ENCODE measurements at places on chromosomes 4 and X.

- DNase-seq: no peak
Measured at GRCh38 chr4:173332963-173333657, 1.0 kb downstream of the HMGB2 start.

- no peak for DNase-seq
Measured at GRCh38 chr4:1871471-1872021, 353 bp downstream of the NSD2 start.

GRCh38 chr4:104642521-104642920 is 147.8 kb upstream of the CXXC4 start:
- DNase-seq: no peak

- DNase-seq: no peak
Measured at GRCh38 chr4:187307131-187307530, 583.5 kb upstream of the FAT1 start.

GRCh38 chr4:31964685-31965084 is 1244.5 kb downstream of the PCDH7 start:
- DNase-seq: no peak

- DNase-seq: no peak
Measured at GRCh38 chr4:174757736-174758135, 71.3 kb downstream of the GLRA3 start.

- DNase-seq: no peak
Measured at GRCh38 chrX:3445806-3446490, 99.5 kb upstream of the MXRA5 start.

DNA sequence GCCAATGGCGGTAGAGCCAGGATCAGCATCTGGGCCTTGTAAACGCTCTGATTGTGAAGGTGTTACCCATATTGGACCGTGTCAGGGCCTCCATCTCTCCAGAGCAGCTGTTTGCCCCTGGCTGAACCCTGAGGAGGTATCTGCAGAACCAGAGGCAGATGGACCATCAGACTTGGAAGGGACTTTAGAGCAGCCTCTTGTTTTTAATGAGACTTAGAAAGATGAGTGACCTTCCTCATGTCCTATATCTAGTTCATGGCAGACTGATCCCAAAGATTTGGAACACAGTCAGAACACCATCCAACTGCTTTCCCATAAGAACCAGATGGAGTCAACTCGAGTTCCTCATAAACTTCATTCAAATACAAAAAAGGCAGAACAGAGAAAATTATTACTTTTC is 135.1 kb upstream of the MSX1 start:
- DNase-seq: no peak

DNA sequence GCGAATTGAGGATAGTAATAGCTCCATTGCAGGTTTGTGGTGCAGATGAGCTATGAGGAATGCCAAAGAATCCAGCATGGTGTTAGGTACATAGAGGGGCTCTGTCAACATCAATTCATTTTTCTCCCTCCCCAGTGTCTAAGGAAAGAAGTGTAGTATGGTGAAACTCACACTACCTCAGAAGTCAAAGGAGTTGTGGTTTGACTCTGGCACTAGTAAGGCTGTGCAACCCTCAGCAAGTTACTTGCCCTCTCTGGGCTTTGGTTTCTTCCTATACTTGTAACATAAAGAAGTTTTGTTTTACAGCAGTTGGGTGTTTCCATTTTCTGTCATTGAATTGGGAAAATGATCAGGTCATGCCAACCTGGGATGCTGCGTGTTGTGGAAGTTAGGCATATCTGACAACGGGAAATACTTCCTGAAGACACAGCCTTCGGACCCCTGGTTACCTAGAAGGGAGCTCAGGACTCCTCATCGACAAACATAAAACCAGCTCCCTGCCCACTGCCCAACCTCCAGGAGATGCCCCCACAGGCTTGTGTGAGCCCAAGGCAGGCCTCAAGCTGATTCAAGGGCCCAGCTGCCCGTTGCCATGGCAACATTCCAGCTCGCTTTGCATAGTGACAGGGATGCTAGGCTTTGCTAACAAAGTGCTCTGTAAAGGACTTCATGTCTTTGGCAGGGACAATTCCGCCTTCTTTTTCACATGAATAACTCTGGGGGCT is 71.4 kb downstream of the RTL5 start:
- DNase-seq: no peak

GRCh38 chrX:153885968-153886903 is at the start of gene L1CAM:
Gene L1CAM, minus strand, starts transcription at chrX:153886173. Its CDS starts 10,337 bp downstream, at chrX:153875836.
- no peak for DNase-seq

GRCh38 chrX:102846544-102847236 is 90.4 kb upstream of the RAB40AL start:
- DNase-seq: no peak

- peak; percentile 90 for DNase-seq
Measured at GRCh38 chr4:48269861-48270522, 354 bp upstream of the TEC start.

- no peak for DNase-seq
Measured at GRCh38 chr4:15976456-15977447, 13.8 kb upstream of the FGFBP2 start.

GRCh38 chrX:143623657-143624056 is 12.2 kb downstream of the SLITRK4 start:
- no peak for DNase-seq

DNA sequence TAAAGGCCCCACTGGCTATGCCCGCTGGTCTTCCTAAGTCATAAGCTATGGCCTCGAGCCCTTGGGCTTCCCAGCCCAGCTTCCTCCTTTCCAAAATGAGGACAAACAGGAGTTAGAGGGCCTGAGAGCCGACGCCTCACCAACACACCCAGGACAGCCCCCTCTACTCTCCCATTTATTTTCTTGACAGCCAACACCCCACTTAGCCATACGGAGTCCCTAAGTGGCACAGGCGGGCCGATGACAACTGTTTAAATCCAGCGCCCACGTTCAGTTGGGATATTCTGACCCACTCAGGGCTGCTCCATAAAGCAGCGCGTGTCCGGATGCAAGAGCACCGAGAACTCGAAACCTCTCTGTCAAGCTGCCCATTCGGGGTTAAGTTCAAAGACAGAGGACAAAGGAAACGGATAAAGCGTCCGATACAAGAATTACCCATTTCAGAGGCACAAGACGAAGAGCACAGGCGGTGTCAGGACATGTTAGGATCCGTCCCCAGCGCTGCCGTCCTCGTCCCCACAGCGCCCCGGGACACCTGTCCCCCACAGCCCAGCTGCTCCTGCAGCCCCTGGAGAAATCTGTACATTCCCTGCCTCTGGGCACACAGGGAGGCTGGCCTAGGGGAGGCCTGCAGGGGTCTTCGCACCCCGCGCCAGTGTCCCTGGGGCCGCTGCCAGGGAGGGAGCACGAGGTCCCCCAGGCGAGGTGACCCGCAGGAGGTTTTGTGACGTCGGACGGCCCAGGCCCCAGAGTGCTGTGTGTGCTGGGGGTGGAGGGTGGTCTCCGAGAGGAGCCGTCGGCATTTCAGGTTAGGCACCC is 1.2 kb downstream of the PRKX start:
- DNase-seq: no peak

- no peak for DNase-seq
Measured at GRCh38 chrX:26918631-26919030, 544.5 kb downstream of the PPP4R3C start.

DNA sequence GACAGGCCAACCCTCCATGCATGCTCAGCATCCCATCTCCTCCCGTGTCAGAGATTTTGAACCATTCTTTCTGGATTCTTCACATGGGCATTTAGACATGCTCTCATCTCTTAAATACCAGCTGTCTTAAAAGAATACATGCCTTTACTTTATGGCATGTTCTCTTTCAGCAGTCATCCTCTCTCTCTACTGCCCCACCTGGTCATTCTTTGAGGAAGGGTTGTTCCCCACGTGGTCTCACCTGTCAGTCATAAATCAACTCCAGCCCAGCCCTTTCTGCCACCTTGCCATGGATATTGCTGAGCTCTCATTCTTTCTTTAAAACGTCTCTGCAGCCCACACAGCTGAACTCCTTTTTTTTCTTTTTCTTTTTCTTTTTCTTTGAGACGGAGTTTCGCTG is 111.3 kb downstream of the ARHGAP10 start:
- no peak for DNase-seq

DNA sequence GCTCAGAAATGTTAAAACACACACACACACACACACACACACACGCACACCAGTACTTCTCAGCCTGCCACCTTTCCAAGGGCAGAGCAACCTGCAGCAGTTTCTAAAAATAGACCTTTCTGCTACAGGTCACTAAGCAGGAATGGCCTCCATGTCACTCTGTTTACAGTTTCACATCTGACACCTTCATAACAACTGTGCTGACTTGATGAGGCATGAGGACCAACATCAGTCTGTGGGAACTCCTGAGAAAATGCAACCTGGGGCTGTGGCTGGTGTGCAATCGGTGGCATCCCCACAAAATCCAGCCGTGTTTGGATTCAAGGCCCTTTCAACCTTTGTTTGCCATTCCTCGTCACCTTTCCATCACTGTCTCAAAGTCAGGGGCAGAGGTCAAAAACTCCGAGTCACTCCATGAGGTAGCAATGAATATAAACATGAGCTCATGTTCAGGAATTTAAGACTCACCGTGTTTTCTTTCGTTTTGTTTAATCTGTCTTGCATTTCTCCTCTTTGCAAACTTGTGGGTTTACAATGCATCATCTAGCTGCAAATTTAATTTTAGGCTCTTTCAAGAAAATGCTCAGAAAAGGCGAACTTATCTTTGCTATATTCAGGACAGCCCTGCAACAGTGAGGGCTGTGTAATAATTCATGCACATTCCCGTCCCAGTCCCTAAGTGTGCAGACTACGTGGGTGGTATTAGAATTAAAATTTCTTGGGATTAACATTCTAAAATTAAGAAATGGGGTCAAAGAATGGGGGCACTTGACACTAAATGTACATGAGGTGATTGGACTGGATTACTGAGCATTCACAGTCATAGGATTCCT is 135.3 kb downstream of the SHROOM3 start:
- DNase-seq: no peak

- no peak for DNase-seq
Measured at GRCh38 chr4:52197306-52197705, 146.2 kb downstream of the SPATA18 start.

DNA sequence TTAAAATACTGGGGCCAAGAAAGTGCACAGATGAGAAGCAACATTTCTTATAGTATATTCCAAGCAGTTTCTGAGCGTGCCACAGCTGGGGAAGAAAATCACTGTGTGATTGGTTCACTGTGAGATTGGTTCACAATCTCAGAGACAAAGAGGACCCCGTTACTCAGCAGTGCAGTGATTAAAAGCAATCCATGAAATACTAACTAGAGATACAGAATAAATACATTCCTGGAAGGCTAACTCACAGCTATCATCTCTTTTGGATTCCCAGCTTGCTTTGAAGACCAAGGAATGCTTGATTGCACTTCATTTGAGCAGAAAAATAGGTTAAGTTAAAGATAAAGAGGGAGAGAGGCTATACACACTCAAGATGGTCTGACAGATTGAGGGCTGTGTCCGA is 132.1 kb upstream of the RAPGEF2 start:
- DNase-seq: no peak

- DNase-seq: no peak
Measured at GRCh38 chrX:109830157-109830703, 97.2 kb upstream of the ACSL4 start.

DNA sequence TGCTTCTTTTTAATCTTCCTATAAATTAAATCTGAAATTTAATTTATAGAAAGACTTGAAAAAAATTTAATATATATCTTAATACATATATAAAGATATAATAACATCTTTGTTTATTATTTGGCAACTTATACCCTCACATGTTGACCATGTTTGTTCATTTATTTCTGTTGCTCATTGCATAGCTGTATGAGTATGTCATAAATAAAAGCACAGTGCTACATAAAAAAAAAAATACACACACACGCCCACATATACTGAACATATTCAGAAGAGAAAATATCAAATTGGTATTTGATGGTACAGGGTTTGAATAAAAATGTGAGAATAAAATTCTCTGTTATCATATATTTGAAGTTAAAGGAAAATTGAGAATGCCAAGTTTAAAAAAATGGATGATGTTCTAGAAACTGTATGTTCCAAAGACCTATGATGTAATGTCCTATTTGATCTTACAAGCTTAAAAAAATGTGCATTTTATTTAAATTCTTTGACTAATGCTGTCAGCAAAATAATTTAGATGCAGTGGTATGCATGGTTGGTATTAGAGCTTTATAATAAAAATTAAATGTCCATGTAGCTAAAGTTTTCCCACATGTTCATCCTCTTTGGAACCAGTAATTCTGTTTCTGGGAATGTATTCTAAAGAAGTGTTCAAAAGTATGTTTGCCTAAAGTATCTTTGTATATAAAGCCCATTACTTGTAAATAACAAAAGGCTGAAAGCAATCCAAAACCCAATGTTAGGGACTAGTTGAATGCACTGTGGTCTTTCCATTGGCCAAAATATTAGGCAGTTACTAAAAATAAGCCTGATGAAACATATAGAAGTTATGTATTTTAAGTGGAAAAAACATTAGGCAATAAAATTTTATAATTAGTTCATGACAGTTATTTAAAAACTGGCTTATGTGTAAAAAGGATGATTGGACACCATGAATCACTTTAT is 12.9 kb downstream of the TMEM184C start:
- DNase-seq: no peak

DNA sequence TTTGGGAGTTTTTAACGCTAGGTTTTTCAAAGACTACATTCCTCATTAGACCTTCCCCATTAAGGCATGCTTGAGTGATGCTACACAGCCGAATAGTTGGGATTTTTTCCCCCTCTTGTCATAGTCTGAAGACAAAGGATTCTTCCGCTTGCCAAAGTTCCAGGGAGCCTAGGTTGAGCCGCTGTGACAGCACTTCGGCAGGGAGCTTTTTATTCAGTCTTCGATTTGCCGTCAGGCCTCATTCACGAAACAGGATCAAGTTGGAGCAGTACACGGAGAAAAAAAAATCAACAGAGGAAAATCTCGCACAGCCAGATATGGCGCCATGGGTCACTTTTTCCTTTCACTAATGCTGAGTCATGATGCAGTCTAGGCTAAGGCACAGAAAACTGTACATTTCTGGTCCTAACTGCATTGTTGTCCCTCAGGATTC is 24.3 kb downstream of the SHROOM3 start:
- no peak for DNase-seq

GRCh38 chrX:114338870-114339269 is 245.0 kb upstream of the HTR2C start:
- DNase-seq: no peak

DNA sequence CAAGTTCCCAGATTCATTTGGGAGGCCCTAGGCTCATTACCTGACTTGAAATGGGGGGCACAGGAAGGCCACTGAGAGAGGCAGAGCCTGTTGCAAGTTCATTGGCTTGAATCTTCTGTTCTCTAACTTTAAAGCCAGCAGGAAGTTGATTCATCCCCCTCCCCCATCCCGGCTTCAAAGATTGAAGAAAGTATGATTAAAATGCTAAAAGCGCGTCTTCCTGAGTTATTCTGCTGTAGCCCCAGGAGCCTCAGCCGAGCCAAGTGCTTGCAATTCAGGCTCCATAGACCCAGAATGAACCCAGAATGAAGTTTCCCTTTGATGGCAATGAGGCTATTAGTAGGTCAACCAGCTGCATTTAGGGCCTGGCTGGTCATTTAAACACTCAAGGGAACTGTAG is 14.7 kb downstream of the CHST7 start:
- no peak for DNase-seq

GRCh38 chr4:55634417-55635128 is 1.5 kb downstream of the NMU start:
- no peak for DNase-seq

Measured in GM12892 (cell line).